ENCODE measurements at places on chromosomes 4 and X.

DNA sequence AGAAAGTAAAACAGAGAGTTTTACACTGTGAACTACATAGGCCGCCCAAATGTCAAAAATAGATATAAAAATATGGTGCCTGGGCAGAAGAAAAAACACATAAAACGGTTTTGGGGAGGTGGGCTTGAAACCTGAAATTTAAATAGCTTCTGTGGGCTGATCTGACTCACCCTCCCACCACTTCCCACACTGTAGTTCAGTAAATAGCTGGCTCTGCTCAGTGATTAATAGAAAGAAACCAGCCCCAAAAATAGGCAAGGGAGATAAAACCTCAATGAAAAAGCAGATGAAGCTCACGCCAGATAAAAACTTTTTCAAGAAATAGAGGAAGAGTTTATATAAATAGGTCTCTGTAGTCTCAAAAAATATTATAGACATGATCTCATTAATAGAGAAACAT, 13.2 kb upstream of the COX7B2 start:
- no peak for DNase-seq

- DNase-seq, result no peak
These were observed 78.6 kb downstream of the MGST2 start for GRCh38 chr4:139744232-139744631.

DNA sequence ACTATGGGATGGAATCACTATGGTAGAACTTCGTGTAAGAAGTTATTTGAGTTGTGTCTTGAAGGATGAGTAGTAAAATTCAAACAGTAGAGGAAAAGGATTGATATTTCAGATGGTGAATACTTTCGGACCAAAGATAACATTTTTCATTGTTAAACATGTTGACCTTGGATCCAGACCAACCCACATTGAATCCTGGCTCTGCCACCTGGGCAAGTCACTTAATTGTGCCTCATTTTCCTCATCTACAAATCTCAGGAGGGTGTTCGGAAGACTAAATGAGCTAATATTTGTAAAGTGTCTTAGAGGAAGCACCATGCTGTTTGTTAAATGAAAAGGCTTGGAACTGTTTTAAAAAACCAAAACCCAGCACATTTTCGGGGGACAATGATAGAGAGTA, 1.4 kb upstream of the AIFM1 start:
- no peak for DNase-seq

GRCh38 chrX:40131654-40132337, 34.0 kb upstream of the BCOR start:
- no peak for DNase-seq

- DNase-seq, result no peak
These were observed 3.5 kb downstream of the BEND4 start for GRCh38 chr4:42149004-42149403.

DNA sequence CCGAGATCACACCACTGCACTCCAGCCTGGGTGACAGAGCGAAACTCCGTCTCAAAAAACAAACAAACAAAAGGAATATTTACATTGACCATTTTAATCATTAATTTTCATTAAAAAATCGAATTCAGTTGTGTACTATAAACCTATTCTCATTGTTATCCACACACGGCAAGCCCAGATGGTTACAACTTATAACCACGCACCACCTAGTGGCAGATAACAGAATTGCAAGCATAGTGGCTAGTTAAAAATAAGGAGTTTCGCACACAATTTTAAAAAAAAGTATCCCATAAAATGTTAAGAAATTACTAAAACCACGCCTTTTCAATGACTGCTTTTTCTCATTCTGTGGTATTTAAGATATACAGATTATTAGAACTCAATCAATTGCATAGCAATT, 25.4 kb downstream of the MBNL3 start:
- no peak for DNase-seq

DNA sequence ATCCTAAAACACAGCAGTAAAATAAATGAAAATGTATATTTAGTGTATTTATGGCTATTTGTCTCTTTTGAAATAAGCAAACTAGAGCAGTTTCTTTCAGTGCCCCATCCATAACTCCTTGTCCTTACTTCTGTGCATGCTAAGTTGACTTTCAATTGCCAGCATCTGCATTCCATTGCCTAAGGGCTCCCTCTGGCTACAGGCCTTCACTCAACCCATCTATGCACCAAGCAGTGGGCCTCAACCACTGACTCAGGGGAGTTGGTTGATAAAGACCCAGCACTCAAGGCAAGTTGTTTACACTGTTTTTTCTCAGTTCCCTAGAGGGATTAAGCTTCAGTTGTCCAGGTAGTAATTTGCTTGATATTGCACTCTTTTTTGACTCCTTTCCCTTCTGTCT, 265.7 kb downstream of the IQCM start:
- DNase-seq, result no peak

GRCh38 chr4:143390764-143391163, 54.1 kb downstream of the GAB1 start:
- no peak for DNase-seq

GRCh38 chrX:53122013-53122412, 28.1 kb downstream of the KANTR start:
- no peak for DNase-seq

GRCh38 chr4:183987987-183988392, 82.9 kb downstream of the STOX2 start:
- DNase-seq, result no peak
